ENCODE measurements at places on chromosomes 5 and 9.

- DNase-seq = no peak
These were observed 259.4 kb downstream of the TLR4 start for GRCh38 chr9:117963493-117964090.

DNA sequence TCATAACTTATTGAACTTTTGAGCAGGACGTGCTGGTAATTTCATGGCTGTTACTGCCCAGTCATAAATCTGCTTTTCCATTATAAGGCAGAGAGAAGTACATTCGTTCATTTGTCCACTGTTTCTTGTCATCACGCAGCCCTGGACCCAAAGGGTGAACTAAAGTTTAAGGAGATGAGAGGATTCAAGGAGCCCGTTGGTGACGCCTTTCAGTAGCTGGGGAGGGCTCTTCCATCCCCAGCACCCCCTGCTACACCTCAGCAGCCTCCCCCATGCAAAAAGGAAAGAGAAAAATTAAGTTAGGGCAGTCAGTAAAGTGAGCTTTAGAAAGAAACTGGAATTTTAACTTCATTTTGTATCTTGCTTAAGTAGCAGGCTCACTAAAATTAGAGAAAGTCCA, 2.9 kb downstream of the FOXE1 start:
- no peak for DNase-seq

- no peak for DNase-seq
These were observed 336.9 kb upstream of the SLC24A2 start for GRCh38 chr9:20125727-20126126.

GRCh38 chr5:174412941-174413340, 311.4 kb upstream of the MSX2 start:
- no peak for DNase-seq

GRCh38 chr5:177601126-177601525, 1.2 kb downstream of the B4GALT7 start:
- DNase-seq = no peak

DNA sequence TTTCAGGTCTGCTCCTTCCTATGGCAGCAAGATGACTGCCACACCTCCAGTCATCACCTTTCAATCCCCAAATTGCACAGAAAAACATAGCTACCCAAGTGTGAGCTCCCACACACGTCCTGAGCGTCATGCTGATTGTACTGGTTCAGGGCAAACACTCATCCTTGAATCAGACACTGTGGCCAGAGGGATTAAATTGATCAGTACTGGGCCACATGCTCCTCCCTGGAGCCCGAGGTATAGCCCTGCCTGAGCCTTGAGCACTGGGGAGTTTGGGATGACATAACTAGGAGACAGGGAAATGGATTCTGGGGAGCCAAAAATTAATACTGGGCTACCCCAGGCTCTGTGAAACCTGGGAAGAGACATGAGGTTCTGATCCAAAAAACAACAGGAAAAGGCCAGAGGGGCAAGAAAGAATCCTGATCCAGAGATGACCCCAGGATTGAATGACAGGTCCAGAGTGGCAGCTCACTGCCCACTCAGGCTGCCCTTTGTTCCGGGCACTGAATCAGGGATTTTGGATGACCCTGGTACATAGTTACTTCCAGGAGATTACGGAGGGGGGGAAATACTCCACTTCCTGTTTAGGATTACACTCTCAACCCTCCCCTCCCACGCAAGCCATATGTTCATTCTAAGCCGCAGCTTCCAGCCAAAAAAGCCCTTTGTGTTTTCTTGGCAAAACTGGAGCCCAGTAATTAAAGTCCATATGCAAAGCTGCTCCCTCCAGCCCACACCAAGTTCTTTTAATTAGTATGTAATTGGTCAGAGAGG, 141.6 kb upstream of the SPRY4 start:
- DNase-seq = no peak

DNA sequence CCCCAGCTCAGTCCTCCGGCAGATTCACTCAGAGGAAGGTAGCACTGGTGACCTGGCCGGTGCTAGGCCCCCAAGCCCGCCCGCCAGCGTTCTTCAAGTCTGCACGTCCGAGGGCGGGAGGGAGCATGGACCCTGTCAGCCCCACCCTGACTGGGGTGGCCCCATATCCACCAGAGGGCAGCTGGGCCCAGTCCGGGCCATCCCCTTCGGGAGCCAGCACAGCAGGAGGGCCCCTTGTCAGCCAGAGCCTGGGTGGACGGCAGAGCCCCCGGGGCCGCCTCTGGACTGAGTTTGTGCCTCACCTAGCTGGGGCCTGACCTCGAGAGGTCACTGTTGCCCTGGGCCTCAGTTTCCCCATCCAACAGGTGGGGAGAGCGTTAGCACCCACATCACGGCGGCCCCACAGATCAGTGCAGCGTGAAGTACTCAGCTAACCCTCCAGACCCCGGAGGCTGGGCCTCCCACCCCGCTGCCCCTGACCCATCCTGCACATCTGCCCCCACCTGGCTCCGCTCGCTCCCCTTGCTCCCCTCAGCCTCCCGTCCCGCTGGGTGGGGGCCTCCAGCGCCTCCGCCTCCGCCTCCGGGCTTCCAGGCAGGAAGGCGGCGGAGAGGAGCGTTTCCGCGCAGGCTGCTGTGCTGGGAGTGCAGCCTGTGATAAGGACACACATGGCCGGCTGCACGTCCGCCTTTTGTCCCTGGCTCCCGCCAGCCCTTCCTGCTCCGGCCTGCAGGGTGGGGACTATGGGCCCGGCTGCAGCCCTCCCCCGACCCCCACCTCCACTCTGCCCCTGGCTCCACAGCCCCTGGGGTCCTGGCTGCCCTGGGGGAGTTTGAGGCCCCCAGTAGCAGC, 16.6 kb upstream of the EGFL7 start:
- DNase-seq = no peak

DNA sequence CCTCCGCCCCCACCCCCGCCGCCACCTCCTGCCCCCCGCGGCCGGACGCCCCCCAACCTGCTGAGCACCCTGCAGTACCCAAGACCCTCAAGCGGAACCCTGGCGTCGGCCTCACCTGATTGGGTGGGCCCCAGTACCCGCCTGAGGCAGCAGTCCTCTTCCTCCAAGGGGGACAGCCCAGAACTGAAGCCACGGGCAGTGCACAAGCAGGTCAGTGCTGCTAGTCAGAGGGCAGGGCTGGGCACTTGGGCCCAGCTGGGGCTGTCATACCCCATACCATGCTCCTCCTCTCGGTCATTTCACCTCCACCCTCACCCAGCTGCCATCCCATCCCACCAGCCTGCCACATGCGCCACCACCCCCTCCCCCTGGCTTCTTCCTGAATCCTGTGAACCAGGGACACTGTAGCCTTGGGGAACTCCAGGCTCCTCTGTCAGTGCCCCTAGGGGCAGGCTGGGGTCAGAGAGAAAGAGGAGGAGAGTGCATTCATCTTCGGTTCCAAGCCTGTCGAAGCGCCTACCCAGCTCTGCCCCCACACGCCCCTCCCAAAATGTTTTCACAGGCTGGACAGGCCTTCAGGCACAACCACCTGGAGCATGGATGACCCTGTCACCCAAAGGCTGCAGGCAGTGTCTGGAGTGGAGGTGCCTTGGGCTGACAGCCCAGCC, 122.0 kb downstream of the DAB2IP start:
- DNase-seq = no peak

DNA sequence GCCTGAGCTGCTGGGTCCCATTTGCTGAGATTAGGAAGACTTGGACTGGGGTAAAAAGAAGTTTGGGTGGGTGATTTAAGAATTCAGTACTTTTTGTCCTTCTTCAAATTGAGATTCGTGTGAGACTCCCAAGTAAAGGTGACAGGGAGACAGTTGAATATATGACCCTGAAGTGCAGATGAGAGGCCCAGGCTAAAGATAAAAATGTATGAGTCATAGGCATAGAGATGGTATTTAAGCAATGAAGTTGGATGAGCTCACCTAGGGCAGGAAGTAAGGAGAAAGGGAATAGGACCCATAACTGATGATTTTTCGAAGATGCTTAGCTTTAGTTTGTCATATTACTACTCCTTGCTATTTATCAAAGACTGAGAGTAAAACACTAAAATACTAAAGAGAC, 255.9 kb upstream of the ADRA1B start:
- DNase-seq = no peak

- no peak for DNase-seq
These were observed 87.7 kb downstream of the FSTL4 start for GRCh38 chr5:133524666-133525065.

DNA sequence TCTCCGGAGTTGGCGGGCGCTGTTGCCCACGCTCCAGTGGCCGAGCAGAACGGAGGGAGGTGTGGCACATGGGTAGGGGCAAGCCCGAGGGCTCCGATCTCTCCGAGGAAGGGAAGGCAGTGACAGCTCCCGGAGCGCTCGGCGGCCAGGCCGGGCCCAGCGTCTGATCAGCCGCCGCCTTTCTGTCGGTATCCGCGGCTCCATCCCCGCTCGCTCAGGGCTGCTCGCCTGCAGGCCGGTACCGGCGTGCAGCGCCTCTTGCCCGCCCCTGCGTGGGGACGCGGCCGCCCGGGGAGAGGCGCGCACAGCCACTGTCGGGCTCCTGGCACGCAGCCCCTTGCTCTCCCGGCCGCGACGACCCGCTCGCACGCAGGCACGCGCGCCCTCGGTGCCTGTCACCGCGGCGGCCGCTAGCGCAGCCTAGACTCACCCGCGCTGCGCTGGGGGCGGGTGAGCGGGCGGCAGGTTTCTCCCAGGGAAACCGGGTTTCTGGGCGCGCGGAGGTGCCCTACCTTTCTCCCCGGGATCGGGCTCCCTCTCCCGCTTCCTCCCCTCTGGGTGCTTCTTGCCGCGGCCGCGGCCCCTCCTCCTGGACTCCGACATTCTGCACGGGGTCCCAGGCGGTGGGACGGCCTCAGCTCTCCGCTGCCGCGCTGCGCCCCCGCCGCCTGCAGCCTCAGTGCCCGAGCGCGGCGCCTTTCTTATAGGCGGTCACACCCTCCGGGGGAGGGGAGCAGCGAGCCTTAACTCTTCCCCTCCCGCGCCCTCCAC, 108.4 kb downstream of the PSD2 start:
- DNase-seq = no peak

- DNase-seq = no peak
These were observed 6.0 kb downstream of the DMRT1 start for GRCh38 chr9:847505-847904.

- no peak for DNase-seq
These were observed 18.1 kb downstream of the YTHDC2 start for GRCh38 chr5:113531481-113532159.

GRCh38 chr5:53087621-53088121, 21.9 kb downstream of the MOCS2 start:
- DNase-seq = no peak

DNA sequence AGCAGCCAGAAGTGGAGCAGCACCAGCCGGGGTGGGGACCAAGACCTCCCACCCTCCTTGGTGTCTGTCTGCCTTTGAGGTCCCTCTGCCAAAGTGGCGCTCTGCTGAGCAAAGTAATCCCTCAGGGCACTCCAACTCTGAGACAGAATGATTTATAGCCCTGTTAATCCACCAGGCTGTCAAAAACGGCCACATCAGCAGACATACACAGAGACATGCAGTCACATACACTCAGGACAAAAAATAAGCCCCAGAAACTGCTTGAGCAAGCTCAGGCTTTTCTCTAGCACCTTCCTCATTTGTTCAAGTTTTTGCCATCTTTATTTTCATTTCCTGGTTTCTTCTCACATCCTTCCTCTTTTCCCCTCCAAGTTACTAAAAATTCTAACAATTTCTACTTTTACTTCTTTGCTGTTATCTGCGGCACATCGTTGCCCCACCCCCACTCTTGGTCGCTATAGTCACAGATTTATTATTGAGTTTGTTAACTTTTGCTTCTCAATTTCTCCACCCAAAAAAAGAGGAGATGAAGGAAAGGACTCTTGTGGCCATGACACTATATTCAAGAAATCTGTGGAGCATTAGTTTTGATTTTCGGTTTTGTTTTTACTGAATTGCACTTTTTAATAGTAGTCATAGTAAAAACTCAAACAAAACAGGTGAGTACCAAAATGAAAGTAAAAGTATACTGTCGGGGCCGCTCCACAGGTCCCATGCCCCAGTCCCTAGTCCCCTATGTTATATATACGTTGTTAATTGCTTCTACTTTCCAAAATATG, 17.4 kb upstream of the ADRB2 start:
- DNase-seq = no peak

- no peak for DNase-seq
These were observed 46.7 kb upstream of the SPATA31C2 start for GRCh38 chr9:88184976-88185375.

GRCh38 chr9:131863306-131863896, 123.5 kb upstream of the RAPGEF1 start:
- no peak for DNase-seq

GRCh38 chr9:130835441-130836298, 616 bp downstream of the ABL1 start:
- no peak for DNase-seq

GRCh38 chr5:27124590-27124989, 86.2 kb upstream of the CDH9 start:
- DNase-seq = no peak

DNA sequence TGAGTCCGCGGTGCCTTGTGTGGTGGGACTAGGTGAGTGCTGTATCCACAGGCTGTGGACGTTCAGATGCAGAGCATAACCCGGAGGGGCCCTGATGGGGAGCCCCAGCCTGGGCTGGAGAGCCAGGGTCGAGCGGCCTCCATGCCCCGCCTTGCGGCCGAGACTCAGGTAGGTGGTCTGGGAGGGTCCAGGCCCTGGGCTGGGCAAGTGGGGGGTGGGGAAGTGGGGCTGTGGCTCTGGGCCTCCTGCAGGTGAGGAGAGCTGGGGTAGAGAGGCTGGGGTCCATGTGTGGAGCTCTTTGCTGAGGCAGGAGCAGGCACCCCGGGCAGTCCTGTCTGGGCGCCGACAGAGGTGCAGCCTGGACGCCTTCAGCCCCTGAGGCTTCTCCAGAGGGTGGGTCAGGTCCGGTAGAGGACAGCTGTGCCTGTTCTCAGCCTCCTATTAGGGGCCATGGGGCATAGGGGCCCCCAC, 241.1 kb downstream of the CACNA1B start:
- no peak for DNase-seq

DNA sequence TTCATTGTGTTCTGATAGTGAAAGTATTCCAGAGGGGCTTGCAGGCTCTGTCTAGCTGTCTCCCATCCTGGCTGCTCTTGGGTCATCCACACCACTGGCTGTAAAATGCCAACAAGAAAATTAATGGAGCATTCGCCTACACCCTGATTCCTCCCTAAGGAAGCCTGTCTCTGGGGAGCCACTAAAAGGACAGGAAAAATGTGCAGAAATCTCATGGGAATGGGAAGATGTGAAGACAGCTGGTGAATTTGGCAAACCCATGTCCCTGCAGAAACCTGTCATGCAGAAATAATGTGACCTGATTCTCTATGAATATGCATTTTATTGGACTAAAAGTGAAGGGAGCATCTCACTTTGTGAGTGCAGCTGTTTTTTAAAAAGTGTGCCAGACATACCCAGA, 265.6 kb downstream of the TUSC1 start:
- no peak for DNase-seq

GRCh38 chr5:159181152-159181551, 28.2 kb downstream of the RNF145 start:
- DNase-seq = no peak

DNA sequence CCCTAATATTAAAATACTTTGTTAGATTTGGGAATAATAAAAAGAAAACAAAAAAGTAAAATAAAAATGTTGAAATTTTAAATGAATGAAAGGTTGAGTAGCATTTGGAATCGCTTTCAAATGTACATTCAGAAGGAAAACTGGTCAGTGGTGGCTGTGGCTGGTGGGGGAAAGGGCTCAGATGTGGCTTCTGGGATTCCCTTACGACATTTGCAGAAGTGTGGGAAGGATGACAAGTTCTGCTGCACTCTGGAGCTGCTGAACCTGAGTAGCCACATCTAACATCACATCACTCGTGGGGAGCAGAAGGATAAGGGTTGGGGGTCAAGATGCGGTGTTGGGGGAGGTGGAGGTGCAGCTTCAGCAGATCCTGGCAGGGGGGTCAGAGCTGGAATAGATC, 25.6 kb upstream of the CAST start:
- no peak for DNase-seq
